Stimulated activated CD4-positive, alpha-beta T cell treated with anti-CD3 and anti-CD28 coated beads, TNF-alpha, amount 100 ng/mL, for 24 hours (primary cell): ENCODE measurements at places on chromosomes 2 and 18.
A peak's percentile ranks its signal among the peaks of the same experiment; 100 is the strongest.

- no peak for DNase-seq
Observed at GRCh38 chr18:55517055-55517454, 70.9 kb downstream of the TCF4 start.

GRCh38 chr18:37551249-37551648 lies 14.3 kb downstream of the CELF4 start:
- DNase-seq, result no peak

DNA sequence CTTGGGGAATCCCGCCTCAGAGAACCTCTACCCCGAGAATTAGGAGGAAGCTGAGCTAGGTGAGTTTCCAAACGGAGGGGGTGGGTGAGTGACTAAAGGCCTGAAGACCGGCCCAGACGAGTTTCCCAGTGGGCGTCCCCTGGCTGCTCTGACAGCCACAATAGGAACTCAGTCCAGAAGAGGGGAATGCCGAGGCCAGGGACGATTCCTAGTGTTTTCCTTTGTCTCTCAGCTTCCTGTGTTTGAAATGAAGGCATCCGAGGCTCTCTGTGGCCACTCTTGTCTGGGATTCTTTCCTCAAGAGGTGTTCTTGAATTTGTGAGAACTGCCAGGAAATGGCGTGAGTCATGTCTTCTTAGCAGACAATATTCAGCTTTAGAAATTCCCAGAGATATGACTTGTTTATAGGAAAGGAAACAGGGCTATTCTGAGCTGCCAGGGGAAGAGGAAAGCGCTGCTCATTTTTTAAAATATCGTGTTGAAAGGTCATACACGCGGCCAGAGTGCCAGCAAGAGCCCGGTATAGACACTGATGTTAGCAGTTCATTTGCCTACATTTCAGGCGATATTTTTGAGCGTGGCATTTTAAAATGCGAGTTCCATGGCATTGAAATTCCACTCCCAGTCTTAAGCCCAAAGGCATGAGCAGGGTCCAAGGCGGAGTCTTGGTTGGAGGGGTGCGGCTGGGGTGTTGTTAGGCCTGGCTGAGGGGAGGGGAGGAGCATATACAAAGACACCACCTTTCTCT lies 169.1 kb upstream of the KLF7 start:
- DNase-seq, result peak; percentile 47

DNA sequence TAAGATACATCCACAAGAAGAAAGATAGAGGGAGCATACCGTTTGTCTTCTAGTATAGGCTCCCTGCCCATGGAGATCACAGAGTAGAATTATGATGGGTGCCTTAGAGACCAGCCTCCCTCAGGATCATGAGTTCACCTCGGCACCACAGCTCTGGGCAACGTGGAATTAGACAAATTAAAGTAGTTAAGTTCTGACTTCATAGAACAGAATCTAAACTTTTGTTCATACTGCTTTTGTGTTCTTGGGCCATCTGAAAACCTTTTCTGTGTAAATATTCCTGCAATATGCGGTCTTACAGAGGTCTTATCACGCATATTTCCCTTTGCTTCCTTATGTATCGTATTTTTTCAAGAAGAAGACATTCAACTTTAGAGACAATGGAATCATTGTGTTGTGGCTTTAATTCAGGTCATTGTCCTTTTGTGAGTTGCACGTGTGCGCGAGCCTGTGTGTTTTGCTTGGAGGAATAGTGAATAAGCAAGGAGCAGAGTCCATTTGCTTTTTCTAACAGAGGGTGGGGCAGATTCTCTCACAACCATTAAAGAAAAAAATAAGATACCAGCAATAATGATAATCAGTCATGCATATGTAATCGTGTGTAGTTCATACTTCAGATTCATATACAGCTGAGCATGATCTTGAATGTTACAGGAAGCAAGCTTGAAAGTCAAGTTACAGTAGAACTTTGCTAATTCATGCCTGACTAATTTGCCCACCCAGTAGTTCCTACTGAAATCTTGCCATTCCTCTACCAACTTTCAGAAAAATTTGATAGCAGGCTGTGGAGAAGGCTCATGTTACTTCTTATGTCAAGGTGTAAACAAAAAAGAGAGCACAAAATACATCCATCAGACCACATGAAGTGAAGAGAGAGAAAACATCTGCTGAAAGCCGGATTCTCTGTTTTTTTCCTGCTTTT lies 243.6 kb downstream of the NEDD4L start:
- no peak for DNase-seq

DNA sequence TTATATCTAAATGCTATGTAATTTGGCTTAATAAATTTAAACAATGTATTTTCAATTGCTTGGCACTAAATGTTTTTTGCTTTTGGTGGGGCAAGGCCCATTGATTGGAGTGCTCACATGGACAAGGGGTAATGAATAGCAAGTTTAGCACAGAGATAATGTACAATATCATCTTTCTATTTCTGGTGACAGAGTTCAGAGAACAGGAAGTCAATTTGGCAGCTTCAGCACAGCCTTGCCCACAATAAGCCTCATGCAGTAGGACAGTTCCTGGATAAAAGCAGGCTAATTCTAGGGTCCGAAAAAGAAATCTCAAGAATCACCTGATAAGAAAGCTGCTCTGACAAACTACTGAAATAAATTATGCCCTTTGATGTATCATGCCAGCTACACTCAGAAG lies 443.9 kb upstream of the FSHR start:
- DNase-seq, result no peak

GRCh38 chr2:113886479-113887008 lies 3.3 kb upstream of the ACTR3 start:
- no peak for DNase-seq

DNA sequence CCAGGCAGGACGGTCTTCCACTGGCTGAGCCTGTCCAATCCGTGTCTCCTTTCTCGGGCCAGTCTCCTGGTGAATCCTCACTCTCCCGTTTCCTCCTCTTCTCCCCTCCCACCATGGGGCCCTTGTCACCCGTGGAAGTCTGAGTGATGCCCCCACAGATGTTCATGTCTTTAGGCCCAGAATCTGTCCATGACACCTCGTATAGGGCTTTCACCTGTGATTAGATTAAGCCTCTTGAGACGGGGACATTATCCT lies 193.5 kb downstream of the ZFP36L2 start:
- DNase-seq, result no peak

- no peak for DNase-seq
Observed at GRCh38 chr2:169623235-169623634, 39.1 kb downstream of the PPIG start.

DNA sequence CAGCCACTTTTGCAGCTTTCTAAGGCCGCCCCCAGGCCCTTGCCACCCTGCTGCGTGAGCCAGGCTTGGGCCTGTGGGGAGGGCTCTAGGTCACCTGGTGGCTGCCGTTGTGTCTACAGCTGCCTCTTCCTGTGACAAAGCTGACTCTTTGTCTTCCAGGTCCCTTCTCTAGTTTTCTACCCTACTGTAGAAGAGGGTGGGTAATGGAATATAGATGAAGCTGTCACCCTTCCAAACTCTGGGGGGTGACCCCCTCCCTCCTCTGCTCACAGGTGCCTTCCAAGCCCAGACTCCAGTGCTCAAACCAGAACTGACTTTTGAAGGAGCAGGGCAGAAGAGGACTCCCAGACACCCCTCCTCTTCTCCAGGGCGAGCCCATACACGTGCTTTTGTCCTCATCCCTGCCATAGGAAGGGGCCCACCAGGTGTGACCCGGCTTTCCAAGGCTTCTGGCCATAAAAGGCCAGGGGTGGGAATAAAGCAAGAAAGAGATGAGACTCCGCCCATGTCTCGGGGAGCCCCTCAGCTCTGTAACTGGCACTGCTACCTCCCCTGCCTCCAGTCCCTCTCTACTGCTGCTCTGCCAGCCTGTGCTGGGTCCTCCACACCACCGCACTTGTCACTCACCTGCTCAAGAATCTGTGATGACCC lies 17.9 kb upstream of the SDC1 start:
- no peak for DNase-seq

DNA sequence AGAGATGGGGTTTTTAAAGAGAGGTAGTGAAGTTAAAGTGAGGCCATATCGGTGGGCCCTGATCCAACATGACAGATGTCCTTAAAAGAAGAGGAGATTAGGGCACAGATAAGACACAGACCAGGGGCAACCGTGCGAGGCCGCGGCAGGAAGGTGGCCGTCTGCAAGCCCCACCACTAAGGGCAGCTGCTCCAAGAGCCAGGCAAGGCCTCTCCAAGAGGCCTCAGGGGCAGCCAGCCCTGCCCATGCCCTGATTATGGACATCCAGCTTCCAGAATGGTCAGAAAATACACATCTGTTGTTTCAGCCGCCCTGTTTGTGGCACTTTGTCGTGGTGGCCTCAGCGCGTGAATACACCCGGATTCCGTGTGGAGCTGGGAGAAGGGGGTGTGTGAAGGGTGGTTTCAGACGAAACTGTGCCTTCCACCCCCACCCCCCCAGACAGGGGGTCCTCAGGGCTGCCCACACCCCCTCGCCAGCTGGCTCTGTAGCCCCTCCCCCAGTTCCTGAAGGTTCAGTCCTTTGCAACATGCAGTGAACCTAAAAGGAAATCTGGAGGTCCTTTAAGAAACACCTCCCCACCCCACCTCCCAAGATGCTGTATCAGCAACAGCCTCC lies 74.1 kb upstream of the SMAD7 start:
- no peak for DNase-seq

- DNase-seq, result no peak
Observed at GRCh38 chr2:42954227-42954962, 162.0 kb upstream of the HAAO start.

- no peak for DNase-seq
Observed at GRCh38 chr2:222483513-222484039, 59.2 kb downstream of the SGPP2 start.

GRCh38 chr2:112493858-112494648 lies 12.1 kb downstream of the TTL start:
- DNase-seq, result no peak

DNA sequence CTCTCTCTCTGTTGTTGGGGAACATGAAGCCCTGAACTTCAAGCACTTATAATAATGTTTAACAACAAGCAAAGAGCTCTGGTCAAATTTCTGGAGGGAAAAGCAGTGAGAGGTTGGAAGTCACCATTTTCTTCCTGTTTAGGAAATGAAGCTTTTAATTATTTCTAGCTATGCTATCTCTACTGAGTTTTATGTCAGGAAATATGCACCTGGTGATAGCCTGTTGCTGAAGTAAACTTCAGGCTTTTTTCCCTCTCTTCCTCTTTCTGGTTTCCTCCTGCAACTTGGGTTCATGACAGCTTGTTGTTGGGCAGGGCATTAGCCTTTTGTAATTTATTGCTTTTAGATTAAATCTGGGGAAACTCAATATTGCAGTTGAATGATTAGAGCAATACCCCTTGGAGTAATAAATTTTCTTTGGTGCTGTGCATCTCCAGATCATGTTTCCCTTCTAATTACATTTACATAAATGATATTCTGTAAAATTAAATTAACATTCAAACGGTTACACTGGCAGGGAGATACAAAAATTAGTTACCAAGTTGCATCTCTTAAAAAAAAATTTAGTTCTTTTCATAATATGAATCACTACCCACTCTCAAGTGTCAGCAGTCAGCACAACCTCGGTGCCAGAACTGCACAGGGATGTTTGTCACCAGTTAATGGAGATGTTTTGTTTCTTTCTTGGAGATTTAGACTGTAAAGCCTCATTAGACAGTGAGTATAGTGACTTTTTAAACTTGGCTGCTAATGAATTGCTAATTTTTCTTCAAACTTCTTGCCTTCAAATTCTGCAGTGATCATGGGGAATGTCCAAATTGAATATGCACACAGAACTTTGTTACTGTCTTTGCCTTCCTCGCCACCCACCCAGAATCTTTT lies 466.6 kb upstream of the ETAA1 start:
- no peak for DNase-seq

DNA sequence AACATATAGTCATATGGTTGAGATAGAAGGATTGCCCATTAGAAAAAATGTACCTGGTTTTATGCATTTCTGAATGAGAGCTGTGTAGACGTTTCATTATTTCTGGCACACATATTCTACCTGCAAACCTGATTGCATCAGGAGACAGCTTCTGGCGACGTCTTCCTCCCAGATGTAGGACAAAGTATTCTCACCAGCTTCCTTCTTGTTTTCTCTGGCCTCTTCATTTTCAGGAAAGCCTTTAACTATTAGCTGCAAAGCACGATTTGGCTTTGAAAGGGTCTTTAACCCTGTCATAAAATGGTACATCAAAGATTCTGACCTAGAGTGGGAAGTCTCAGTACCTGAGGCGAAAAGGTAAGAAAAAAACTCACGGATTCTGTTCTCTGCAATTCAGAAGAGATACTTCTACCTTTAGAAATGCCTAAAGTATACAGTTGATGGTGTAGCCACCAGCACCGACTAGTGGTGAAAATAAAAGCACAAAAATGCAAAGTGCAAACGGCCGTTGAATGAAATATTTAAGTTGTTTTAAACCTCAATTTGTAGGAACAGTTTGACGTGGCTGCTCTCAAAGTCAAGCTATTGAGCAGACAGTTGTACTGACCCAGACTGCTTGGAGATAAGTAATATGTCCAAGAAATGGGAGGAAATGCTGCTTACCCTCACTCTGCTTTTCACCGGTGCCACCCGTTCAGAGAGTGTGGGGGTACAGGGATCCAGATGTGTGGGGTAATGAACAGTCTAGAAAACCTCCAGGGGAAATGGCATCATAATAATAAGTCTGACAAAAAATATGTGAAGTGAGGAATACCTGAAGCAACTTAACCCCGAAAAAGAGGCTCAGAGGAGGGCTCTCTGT lies 20.2 kb downstream of the IL18RAP start:
- peak; percentile 11 for DNase-seq

- no peak for DNase-seq
Observed at GRCh38 chr18:47036298-47036874, 965 bp upstream of the ELOA2 start.

DNA sequence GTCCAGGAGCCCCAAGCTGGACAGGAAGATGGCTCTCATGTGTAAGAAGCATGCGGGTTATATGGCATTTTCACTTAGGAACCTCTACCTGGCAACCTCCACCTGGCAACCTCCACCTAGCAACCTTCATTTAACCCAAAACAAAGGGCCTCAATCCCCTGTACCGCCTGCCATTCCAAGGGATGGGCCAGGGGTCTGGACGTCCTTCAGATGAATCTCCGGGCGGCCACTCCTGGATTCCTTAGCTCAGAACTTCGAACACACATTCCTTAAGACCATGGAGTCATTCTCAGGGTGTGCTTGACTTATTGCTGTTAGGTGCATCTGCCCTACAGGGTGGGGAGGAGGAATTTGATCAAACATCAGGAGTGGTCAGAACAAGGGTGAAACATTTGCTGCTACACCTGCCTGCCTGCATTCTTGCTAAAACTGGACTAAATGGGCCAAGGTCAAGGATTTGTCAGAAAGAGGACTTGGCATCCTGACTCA lies 277.6 kb downstream of the PHLPP1 start:
- no peak for DNase-seq

GRCh38 chr2:138724327-138724726 lies 55.9 kb downstream of the NXPH2 start:
- DNase-seq, result no peak
